ENCODE measurements at places on chromosomes 1 and 21.

DNA sequence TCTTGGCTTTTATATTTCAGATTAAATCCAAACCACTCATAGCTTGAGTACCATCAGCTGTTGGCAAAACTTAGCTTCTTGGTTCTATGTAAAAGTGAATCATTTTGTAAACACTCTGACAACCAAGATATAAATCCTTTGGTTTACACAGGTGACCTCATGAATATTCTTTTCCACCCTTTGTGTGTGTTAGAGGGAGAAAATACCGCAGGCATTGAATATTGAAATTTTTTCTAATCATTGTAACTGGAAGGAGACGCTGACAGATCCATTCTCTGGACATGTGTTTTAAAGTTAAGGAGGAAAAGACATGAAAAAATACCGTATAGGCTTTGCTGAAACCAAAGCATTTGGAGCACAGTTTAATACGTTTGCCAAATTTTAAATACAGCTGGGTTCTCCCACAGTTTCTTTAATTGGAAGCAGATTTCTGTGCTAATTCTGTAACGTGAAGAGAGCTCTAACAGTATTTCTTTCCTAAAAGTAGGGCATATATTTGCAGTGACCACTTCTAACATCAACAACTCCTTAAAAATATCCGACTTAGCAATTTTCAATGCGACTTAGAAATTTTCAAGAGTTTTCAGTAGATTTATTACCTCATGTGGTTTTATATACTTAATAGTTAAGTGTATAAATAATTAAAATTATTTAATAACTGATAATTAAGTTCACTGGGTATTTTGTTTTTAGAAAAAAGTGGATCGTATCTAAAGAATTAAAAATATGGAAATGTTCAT is 388.2 kb downstream of the USP25 start:
- DNase-seq, result peak; percentile 76

GRCh38 chr1:99975529-99975928 is 5.7 kb downstream of the SLC35A3 start:
- DNase-seq, result no peak

DNA sequence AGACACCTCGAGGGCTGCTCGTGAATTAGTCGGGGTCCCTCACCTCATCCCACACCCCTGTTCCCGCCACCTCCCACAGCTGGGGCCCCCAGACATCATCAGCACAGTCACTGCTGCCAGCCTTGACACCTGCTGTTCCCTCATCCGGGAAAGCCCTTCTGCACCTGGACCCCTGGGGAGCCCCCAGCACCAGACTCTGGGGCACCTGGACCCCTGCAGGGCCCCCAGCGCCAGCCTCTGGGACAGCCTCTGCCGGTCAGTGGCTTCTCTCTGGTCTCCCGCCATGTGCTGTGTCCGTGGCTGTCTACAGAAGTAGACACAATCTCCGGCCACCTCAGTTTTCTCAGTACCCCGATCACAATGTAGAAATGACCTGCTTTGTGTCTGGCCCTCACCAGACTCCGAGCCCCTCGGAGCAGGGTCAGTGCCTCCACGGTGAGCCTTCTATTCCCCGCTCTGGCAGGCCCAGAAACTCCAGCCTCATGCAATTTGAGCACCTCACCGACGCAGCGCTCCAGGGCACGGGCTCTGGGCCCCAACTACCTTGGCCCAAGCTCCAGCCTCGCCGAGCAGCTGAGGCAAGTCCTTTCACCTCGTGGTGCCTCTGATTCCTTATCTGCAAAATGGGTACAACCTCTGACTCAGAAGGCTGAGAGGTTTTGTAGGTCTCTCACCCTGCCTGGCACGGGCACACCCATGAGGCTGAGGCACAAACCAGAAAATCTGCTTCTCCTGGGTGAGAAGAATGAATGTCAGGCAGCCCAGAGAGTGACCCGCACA is 84.7 kb downstream of the RIPK4 start:
- no peak for DNase-seq

DNA sequence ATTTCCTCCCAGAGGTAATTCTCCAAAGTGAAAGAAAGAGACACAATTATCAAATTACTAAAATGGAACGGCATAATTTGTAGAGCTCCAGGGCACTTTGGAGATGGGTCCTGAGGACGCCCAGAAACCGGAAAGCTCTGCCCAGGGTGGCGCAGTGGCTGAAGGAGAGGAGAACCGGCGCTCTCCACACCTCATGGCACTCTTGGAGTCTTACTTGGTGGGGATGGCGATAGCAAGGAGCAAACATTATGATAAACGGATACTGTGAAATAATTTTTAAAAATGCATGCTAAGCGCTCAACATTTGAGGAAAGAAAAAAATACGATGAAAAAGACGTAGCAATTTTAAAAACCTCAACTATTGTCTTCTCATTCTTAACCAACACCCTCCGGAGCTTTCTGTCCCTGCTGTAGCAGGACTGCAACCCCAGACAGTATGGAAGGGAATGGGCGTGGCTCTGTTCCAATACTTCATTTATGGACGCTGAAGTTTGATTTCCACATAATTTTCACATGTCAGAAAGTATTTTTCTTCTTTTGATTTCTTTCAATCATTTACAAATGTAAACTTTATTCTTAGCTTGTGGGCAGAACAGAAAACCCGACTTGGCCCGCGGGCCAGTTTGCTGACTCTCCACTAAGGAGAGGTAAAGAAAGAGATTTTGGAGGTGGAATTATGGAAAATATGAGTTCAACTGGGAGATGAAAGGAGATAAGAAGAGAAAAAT is 1.1 kb downstream of the S100A11 start:
- DNase-seq, result peak; percentile 42

GRCh38 chr1:150596095-150596892 is 16.9 kb upstream of the MCL1 start:
- DNase-seq, result no peak

DNA sequence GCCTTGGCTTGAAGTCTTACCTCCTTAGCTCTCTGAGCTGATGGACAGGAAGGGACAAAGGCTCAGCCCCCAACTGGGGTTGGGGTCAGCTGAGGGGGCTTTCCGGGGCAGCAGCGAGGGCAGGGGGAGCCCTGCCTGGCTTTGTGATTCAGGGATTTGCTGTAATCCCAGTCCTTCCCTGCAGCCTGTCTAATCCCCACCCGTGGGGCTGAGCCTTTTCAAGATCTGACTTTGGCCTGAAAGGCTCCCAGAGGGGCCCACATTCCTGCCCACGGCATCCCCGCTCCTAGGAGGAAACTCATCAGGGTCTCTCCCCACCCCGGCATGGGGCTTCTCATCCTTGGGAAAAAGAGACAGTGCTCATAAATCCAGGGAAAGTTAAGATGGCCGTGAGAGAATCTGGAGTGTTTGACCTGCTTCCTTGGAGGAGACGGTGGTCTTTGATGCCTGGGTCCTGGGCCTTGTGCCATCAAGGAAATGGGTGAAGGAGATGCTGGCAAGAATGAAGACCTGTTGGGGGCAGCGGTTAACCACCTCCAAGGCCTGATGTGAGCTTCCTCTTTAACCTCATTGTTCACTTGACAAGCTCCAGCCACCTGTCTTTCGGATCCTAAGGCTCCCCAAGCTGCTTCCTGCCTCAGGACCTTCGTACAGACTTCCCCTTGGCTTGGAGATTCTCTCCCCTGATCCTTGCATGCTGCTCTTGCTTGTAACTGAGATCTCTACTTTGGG is 83.1 kb upstream of the WNT4 start:
- DNase-seq, result peak; percentile 56

GRCh38 chr1:246012341-246012740 is 494.7 kb downstream of the SMYD3 start:
- peak; percentile 63 for DNase-seq

GRCh38 chr1:59976194-59977074 is 49.9 kb upstream of the CYP2J2 start:
- DNase-seq, result peak; percentile 83

DNA sequence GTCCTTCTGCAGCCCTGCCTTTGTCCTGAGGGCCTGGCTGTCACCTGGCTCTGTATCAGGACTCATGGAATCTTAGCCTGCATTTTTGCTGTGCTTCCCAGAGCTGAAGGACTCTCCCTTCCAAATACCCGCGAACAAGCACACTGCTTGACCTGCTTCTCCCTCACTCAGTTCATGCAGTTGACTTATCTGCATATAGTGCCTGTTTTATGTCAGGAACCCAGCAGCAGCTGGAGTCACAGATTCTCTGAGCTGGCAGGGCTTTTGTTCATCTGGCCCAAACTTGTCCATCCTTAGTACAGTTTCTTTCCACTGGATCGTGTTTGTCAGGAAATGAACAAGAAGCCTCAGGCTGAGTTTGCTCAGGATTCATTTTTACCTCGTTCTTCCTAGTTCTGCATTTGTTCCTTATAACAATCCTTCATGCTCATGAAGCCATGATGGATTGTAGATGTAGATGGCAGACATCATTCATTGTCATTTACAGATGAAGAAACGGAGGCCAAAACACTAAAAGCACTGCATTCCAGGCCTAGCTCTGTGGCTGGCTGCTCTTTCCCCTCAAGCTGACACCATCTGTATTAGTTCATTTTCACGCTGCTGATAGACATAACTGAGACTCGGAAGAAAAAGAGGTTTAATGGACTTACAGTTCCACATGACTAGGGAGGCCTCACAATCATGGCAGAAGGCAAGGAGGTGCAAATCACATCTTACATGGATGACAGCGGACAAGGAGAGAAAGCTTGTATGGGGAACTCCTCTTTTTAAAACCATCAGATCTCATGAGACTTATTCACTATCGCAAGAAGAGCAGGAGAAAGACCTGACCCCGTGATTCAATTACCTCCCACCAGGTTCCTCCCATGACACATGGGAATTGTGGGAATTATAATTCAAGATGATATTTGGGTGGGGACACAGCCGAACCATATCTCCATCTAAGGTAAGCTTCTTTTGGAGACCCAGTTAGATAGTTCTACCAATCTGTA is 150.9 kb downstream of the HIVEP3 start:
- no peak for DNase-seq

DNA sequence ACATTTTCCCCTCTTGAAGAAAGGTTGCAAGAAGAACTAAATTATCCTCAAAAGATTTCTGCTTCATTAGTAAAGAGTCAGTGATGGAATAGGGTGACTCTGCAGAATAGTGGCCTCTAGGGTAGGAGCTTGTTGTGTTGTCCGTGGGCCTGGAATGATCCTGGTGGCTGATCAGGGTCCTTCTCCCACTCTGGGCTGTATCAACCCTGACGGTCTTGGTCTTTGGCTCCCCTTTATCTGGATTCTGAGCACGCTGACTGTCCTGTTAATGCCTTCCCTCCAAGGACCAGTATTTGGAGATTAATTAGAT is 36.9 kb upstream of the SRRM1 start:
- no peak for DNase-seq

DNA sequence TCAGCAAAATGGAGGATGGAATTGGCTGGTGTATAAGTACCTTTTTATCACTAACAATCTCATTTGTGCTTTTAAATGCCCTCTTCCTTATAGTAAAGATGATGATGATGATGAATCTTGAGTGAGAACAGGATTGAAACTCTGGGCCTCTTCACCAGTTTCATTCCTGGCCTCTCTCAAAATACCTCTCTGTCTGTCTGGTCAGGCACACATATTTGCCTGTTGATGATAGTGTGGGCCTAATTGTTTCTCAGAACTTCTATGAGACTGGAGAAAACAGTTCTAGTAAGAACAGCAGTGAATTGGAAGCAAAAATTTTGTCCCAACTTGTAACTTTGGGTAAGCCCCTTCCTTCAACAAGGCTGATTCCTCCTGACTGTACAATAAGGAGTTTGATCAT is 94.4 kb upstream of the RGS4 start:
- DNase-seq, result no peak

DNA sequence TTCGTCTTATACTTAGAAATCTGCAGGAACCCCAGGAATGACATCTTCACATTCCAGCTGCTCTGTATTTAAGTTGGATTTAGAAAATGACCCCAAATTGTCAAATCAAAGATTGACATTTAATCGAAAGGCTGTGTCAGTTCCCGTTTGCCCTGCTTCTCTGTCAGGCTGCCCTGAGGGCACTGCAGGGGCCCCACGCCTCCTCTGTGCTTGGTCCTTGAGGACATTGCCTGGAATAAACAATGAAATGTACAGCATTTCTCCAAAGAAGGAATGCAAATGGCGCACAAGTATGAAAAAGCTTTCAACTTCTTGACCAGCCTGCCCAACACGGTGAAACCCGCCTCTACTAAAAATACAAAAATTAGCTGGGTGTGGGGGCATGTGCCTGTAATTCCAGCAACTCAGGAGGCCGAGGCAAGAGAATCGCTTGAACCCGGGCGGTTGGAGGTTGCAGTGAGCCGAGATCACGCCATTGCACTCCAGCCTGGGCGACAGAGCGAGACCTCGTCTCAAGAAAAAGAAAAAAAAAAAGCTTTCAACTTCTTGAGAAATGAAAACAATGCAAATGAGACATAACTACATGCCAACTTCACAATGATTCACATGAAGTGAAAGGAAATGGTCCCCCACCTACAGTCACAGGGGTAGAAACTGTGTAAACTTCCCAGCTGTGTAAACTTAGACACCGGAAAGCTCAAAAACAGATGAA is 3.0 kb downstream of the TMPRSS3 start:
- DNase-seq, result no peak

DNA sequence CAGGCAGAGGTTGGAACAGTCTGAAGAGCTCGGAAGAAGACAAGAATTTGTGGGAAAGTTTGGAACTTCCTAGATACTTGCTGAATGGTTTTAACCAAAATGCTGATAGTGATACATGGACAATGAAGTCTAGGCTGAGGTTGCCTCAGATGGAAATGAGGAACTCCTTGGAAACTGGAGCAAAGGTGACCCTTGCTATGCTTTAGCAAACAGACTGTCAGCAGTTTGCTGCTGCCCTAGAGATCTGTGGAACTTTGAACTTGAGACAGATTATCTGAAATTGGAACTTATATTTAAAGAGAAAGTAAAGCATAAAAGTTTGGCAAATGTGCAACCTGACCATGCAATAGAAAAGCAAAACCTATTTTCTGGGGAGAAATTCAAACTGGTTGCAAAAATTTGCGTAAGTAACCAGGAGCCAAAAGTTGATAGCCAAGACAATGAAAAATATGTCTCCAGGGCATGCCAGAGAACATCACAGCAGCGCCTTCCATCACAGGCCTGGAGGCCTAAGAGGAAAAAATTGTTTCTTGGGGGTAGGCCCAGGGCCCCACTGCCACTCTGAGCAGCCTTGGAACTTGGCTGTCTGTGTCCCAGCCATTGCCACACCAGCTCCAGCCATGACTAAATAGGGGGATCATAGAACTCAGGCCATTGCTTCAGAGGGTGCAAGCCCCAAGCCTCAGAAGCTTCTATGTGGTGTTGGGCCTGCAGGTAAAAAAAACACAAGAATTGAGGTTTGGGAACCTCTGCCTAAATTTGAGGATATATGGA is 675.3 kb downstream of the LTN1 start:
- DNase-seq, result no peak

- no peak for DNase-seq
These were observed 33.7 kb upstream of the FOXO6 start for GRCh38 chr1:41327383-41327999.

- no peak for DNase-seq
These were observed 44.4 kb upstream of the CACHD1 start for GRCh38 chr1:64425521-64425920.

DNA sequence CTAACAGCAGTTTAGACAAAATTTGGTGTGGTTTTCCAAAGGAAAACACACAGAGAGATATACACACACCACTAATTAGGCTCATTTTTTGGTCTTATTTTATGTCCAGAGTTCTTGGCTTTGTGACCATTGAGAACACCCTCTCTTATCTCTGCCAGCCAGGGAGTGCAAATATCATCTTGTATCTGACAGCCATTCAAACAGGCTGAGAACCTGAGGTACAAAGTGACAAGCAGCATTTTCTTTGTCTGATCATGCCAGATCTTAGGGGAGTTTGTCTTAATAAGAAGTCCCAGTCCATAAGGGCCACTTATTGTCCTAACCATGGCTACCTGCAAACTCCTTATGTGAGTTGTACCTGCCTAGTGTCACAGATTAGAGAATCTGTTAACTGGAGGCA is 1165.2 kb downstream of the BRINP3 start:
- DNase-seq, result no peak
